ENCODE measurements at places on chromosomes 16 and 17.

DNA sequence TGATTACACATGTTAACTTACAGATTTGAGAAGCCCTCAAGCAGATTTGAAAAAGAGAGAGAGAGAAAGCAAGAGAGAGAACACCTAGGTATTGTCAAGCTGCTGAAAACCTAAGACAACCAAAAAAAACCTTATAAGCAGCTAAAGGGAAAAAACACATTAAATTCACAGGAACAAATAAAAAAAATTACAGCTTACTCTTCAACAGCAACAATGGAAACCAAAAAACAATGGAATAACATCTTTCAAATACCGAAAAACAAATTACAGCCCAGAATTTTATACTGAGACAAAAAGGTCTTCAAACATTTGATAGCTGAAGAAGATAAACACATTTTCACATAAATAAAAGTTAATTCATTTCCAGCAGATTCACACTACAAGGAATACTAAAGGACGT lies 8.4 kb upstream of the CFAP20 start:
- DNase-seq, result no peak

DNA sequence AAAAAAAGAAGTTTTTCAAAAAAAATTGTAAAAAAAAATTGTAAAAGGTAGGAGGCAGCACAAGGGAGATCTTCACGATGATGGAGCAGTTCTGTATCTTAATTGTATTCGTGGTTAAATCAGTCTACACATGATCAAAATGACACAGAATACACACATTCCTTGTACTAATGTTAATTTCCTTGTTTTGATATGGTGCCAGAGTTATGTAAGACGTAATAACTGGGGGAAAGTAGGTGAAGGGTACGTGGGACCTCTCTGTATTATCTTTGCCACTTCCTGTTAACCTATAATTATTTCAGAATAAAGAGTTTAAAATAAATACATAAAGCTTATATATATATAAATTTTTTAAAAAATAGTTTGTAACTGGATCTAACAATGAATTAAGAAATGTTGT lies 36.8 kb downstream of the HELZ start:
- no peak for DNase-seq

GRCh38 chr16:159136-159849 lies 6.5 kb upstream of the HBM start:
- no peak for DNase-seq

- DNase-seq, result peak; percentile 31
Measured at GRCh38 chr16:57807968-57808528, 5.8 kb upstream of the KIFC3 start.

DNA sequence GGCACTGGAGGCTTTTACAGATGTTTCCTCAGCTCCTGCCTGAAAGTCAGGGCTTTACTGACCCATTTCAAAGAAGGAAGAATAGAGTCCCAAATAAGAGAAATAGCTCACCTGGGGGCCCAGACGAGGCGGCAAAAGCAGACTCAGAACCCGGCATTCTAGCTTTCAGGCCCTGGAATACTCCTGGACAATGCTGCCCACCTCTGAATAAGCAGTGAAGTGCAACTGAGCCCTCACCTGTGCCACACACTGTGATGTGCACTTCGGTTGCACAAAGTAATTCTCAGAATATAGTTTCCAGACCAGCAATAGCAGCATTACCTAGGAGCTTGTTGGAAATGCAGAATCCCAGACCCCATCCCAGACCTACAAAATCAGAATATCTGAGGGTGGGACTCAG lies 54.6 kb downstream of the ZNF423 start:
- no peak for DNase-seq

GRCh38 chr17:6924208-6924607 lies 71.6 kb upstream of the ALOX12 start:
- no peak for DNase-seq

DNA sequence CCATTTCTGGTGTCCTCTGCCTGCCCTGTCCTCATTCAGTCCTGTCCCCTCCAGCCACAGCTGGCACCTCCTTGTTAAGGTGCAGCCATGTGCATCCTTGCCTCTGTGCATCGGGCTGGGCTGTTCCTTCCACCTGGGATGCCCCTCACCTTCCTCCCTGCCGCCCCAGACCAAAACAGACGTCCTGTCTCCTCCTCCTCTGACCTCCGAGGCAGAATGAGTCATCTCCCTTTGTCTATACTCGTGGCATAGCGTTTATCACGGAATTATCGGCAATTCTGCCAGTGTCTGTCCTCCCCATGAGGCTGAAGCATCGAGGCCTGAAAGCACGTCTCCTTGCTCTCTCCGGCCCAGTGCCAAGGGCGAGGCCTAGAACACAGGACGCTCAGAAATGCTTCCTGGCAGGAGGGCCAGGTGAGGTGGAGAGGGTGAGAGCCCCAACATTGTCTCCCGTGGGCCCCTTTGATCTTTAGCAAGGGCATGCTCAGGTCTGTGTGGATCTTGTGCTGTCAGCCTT lies 4.6 kb downstream of the RAI1 start:
- DNase-seq, result no peak
